ENCODE measurements at places on chromosomes 7 and 10. TPM values are rescaled to one million over a fixed set of nuclear protein-coding genes. Genes with fewer than 3 reads are reported as not detected.

GRCh38 chr10:83050815-83051214 is 1088.5 kb upstream of the GHITM start:
- no peak for DNase-seq

DNA sequence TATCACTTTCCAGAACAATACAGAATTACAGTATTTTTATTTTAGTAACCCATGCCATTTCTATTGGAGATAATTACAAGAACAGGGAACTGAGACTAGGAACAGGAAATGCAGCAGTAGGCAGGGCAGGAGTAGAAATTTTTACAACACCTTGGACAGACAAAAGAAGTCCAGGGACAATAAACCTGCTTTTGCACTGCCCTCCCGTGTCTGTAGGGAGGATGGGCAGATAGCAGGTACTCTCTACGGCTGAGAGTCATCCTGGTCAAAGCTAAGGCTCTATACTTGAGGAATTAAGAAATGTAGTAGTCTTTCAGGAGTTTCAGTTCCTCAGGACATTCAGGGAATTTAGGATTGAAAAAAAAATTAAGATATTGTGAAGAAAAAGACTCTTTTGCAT is 63.4 kb downstream of the VAX1 start:
- no peak for DNase-seq

DNA sequence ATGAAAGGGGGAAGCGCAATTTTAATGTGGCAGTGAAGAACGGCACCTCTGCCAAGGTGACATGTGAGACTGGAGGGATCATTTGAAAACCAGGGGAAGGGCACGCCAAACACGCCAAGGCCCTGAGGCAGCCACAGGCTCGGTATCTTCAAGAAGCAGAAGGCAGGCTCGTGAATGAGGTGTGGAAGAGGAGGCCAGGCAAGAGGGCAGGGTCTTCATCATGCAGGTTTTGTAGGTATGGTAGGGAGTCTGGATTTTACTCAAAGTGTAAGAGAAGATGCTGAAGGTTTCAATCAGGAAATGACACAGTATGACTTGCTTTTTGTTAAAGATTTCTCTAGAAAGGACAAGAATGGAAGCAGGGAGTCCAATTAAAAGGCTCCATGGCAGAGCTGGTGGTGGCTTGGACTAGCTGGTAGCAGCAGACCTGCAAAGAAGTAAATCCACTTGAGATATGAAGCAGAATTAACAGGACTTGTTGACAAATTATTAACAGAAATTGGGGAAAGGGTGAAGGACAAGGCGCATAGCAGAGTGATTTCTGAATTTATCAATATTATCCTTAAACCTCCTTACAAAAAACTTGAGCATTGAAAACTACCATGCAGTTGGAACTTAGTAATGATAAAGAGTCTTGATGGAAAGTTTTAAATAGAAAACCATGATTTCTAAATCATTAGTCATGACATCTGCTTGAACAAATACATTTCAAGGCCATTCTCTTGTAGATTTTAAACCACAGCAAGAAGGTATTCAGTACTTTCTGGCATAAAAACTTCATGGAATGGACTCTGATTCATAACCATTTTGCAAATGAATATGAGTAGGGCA is 70.4 kb downstream of the COA1 start:
- DNase-seq = no peak

DNA sequence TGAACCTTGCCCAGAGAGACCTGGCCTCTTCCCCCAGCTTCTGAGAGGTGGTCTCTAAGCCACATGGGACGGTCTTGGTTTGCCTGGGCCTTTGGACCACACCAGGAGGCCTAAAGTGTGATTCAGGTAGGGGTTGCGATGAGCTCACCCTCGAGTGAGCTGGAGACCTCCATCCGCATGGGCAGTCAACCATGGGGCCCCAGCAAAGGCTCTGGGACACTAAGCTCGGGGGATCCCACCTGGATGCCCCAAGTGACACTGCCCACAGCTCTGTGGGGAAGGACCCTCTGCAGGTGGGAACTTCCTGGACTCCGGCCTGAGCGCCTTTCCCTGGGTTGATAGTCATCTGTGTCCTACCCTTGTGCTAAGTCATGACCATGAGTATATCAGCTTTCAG is 57.1 kb upstream of the FAM20C start:
- no peak for DNase-seq

DNA sequence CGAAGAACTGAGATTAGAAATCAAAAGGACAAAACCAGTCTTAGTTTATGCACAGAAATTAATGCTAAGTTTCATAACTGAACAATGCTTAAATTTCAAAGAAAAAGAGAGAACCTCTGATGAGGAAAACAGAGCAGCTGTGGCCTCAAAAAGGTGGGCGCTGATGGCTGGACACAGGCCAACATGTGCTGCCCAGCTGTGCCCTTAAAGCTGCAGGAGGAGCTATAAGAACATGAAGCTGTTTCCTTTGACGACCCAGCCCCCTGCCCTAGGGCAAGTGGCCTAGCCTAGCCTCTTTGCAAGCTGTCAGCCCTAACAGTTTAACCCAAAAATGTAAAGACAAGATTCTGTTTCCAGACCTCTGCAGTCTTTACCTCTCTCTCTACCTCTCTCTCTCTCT is 107.7 kb downstream of the GRID1 start:
- DNase-seq = no peak

GRCh38 chr10:31926160-31926559 is 2.5 kb downstream of the ARHGAP12 start:
- DNase-seq = no peak

DNA sequence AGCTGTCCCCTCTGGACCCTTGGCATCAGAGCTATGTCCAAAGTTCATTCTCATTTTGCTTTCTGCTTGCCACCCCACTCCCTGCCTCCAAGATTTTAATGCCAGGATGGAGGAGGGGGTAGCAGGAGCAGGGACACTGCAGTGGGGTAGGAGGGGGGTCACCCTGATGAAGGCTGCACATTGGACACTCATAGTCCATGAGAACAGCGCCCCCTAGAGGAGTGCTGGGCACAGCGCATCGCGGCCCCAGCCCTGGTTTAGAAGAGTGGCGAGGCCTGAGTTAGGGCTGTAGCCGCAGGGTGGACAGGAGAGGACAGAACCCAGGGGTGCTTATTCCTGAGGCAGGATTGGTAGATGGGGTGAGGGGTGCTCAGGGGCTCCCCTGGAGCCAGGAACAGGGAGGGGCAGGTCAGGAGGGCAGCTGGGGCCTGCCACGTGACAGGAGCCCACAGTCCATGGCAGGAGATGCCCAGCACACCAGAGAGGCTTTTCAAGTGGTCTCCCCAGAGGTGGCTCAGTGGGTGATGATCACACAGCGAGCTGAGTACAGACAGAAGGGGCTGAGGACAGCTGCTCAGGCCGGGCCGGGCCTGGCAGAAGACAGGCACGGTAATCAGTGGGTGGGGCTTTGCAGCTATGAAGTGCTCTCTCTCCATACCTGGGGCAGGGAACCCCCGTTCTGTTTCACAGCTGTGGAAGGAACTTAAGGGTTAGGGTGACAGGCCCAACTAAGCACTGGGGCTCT is 71.4 kb downstream of the NEURL1 start:
- no peak for DNase-seq

- DNase-seq = peak; percentile 54
These were observed 50.4 kb downstream of the CCNY start for GRCh38 chr10:35386594-35387174.

GRCh38 chr7:29574659-29575058 is 11.0 kb downstream of the PRR15 start:
- no peak for DNase-seq

DNA sequence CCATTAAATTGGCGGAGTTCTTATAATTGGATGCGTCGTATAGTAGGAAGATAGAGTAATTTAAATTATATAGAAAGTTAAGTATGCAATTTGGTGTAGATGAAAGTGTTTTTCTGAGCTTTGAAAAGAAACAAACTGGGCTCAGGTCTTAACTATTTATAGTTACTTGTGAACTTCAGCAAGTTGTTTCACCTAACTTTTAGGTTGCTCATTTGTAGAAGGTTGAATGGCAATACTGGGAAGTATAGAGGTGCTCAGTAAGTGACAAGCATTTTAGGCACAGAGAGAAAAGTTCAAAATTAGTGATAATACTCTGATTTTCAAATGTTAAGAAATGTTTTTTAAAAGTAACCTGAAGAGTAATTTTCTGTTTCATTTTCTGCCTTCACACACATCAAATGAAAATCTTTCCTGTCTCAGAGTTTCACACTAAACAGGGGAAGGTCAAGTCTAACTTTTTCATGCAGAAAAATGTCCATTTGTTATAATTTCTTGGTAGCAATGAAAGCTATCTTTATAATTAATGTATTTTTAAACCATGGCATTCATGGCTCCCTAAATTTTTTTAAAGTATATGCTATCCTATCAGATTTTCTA is 146.5 kb downstream of the PHF14 start:
- DNase-seq = no peak

DNA sequence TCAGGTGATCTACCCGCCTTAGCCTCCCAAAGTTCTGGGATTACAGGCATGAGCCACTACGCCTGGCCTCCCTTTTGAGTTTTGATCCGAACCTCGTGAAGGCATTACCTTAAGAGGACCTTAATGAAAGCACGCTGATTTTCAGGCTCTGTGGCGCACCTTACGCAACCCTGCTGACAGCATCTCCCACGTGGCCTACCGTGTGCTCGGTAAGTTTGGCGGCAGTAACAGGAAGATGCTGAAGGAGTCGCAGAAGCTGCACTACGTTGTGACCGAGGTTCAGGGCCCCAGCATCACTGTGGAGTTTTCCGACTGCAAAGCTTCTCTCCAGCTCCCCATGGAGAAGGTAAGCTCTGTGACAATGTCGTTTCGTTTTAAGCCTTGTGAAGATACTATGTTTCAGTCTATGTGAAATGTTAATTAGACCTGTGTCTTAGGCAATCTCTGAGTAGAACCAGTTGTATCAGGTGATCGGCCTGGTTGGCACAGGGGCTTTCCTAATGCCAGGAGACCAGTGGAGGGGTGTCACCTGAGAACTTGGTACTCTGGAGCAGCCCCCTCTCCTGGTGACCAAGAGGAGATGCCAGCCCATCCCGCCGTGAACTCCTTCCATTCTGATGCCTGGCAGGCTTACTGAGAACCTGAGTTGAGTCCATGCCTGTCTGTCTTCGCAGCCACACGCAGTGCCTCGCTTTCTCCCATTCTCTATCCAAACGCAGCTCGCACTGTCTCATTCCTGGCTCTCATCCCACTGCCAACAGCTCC is 43.5 kb downstream of the TRRAP start:
- no peak for DNase-seq

- no peak for DNase-seq
These were observed 32.8 kb downstream of the SLC39A12 start for GRCh38 chr10:17984563-17984962.

DNA sequence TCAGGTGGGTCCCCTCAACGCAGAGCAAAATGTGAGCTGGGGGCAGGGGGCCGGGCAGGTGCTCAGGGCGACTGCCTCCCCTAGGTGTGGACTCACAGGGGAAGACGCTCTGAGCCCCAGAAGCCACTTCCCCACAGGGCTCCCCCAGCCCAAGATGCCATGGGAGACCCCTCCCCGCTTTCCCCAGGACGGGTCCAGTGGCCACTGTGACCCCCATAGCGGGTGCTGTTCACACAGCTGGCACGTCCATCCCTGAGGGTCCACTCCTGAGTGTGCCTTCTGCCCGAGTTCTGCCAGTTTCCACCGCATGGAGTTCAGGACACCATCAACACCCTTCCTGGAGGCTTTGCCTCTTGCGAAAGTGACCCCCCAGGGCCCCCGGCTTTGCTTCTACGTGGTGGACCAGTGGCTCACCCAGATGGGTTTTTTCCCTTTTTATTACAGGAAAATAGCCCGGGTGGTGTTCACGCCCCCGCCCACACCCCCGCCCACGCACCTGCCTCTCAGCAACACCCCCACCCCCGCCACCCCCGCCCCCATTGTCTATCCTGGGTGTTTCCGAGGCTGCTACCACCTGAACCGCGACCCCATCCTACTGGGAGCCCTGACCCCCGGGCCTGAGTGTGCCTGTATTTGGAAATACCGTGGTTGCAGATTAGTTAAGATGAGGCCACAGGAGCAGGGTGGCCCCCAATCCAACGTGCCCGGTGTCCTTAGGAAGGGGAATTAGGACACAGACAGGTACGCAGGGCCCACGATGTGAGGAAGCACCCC is 32.0 kb downstream of the ADAP1 start:
- DNase-seq = no peak

DNA sequence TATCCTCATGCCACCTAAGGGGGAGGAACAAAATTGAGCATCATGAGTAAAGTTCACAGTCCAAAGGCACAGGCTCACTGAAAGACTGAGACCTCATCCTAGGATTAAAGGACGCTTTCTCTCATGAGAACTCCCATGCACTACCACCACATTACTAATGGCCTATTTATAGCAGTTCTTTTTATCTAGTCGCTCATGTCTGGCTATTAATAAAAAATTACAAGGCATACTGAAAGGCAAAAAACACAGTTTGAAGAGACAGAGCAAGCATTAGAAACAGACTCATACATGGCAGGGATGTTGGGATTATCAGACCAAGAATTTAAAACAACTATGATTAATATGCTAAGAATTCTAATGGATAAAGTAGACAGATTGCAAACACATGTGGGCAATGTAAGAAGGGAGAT is 46.0 kb upstream of the CDK13 start:
- DNase-seq = no peak

DNA sequence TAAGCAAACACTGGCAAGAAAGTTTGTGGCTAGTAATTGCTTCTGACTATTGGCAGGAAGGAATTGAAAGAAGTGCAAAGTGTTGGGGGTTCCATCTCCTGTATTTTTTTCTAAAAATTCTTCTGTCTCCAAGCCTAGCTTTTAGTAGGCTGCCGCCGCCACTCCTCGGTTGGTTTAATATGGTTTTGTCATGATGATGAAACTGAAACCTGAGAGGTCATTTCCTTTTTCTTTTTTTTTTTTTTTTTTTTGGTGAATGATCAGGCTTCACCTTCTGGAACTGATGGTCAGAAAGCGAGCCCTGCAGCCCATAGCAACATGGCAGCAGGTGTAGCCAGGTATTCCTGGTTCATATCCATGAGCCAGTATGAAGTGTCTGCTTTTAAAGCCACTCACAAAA is 75.3 kb upstream of the AGBL3 start:
- DNase-seq = no peak

DNA sequence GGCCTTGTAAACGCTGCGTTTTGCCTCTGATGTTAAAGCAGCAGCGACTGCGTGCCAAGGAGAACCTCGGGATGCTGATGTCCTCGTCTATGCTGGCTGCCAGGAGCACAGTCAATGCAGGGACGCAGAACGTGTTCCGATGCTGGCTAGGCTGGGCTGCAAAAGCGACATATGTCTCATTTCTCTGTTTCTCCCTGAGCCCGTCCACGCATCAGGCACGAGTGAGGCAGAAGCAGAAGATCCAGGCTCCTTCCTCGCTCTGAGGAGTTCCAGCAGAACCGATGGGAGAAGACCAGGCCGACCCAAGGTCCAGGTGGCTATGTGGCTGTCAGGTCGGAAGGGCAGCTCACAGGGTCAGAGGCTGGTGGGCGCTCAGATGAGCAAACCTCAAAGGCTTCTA is 3.7 kb upstream of the FOXL3 start:
- no peak for DNase-seq

GRCh38 chr7:28142650-28143049 is 37.9 kb downstream of the JAZF1 start:
- no peak for DNase-seq

Gene KCND2
- total RNA-seq = 0.04 TPM

Gene HOXA9
- not detected for total RNA-seq

Gene PPP1R3C
- total RNA-seq = 315 TPM

Gene C10orf53
- not detected for total RNA-seq

Gene CYP26C1
- total RNA-seq = 0.08 TPM

Gene SPDYE2
- not detected for total RNA-seq

Gene TLL2
- total RNA-seq = 6.2 TPM

Gene KLHL7
- total RNA-seq = 159 TPM

Gene DNAJC30
- total RNA-seq = 16.8 TPM

Gene TSC22D4
- total RNA-seq = 44.0 TPM

Gene NODAL
- total RNA-seq = not detected

All from heart right ventricle (tissue), 16 donors.